ENCODE measurements at places on chromosomes 3 and 15.

DNA sequence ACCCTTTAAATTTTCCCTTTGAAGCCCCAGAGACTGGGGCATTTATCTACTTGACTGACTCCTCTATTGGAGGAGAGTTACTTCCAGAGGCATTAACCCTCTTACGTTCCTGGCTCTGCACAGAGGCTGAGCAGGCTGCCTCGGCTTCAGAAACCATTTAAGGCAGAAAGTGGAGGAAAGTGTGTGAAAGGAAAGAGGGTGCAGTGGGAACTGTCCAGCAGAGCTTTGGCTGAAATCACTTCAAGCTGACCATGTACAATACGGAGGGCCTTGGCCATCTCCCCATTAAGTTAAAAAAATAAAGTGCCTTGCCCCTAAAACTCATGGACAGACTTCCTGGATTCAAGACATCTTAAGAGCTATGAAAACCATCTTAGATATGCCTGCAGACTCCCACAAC is 238.7 kb downstream of the SV2B start:
- DNase-seq, result no peak

- DNase-seq, result no peak
Measured at GRCh38 chr3:5035113-5035512, 55.9 kb downstream of the BHLHE40 start.

DNA sequence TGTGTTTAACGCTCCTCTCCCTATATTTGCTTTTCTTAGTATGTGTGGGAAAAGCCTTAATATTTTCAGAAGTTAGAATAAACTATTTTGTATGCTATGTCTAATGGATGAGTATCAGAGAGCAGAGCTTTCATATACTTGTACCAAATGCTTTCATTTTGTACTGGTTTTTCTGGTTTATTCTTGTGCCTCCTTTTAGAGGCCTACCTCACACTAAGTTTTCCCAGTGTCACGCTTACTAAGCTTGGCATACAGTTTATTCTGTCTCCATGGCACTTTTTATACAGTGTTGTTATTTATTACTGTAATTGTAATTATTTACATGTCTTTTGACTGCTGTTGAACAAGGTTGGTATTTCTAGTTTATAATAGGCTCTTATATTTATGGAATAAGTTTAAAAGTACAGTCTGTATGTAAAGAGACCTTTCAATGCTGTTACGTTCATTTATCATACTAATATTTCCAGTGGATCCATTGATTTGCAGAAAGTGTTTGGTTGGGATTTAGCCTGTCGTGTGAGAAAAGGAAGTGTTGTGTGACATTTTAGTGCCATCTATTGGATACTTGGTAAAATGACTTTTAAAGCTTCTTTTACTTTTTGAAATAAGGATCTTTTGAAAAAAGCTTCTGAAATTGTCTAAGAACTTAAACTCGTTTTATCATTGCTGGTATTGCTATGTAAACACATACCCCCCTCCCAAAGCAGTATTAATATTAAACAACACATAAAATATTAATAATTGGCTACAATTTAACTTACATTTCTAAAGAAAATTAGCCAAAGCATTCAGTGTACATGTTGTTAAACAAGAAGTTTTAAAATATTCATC is 5.2 kb upstream of the EBLN2 start:
- DNase-seq, result no peak

- no peak for DNase-seq
Measured at GRCh38 chr3:23575697-23576096, 230.1 kb upstream of the UBE2E1 start.

GRCh38 chr3:177150970-177151627 is 46.2 kb downstream of the TBL1XR1 start:
- DNase-seq, result no peak

GRCh38 chr3:17050071-17050470 is 165.3 kb downstream of the PLCL2 start:
- no peak for DNase-seq

DNA sequence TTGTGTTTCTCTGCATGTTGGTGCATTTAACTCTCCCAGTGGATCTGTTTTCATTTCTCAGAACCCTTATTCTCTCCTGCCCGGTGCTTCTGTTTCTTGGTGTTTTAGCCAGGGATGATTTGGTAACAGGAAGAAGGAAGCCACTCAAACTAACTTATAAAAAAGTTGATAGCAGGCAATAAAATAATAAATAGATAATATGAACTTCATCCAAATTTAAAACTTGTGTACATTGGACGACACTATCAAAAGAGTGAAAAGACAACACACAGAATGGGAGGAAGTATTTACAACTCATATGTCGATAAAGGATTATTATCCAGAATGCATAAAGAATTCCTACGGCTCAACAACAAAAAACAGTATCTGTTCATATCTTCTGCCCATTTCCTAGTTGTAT is 37.3 kb upstream of the CHRNA7 start:
- DNase-seq, result no peak

DNA sequence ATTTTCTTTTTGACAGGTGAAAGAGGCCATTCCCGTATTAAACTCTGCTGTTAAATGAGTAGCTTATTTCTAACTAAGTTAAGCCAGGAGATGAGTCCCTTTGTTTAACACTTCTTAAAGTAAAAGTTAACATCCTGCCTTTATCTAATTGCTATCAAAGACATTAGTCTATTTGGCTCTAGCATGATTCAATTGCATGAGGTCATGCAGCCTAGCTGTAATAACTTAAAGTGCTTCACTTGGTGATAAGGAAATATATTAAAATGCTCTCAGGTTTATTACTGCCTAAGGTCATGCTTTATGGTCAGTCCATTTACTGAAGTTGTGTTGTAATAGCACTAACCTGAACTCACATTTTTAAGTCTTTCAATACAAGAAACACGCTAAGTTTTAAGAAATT is 82.3 kb upstream of the MLF1 start:
- no peak for DNase-seq

DNA sequence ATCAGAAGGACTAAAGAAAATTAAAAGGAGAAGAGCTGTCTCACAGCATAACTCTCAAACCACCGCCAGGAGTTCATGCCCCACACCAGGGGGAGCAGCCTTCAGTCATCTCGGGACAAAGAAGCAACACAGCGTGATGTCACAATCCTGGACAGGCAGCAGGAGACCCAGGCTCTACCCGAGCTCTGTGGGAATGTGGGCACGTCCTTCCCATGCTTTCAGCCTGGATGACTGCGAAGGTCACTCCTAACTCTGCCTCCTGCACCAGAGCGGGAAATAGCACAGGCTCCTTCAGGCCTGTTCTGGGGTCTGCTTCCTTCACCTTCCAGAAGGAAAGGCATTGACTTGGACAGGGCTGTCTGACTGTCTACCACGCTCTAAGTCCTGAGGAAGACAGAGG is 31.3 kb downstream of the NOX5 start:
- DNase-seq, result no peak

DNA sequence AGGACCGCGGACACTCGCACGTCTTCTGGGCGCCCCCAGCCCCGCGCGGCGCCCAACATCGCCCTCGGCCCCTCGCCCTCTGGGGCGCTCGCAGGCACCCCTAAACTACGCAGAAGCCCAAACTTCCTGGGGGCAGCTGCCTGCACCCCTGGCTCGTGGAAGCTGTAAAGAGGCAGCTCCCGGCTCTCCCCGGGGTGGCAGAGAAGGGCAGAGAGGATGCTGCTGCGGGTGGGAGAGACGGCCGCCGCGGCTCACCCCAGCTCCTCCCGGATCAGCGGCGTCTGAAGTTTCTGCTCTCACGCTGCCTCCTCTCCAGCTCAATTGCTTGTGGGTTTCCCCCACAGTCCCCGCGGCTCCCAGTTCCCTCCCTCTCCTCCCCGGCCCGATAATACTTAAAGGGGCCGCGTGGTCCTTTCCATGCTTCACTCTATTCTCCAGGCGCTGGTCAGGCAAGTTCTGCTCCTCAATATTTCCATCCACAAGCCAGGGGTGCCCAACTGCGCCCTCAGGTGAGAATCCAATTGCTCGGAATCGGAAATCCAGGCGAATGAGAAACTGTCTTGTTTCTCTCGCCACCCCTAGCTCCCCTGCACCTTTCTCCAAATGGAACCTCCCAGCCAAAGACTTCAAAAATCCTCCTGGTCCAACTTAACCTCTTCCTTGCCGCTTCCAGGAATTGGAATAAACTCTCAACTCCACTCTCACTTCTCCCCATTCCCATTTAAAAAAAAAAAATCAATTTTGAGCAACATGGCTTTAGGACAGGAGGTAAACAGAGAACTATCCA is 748.5 kb downstream of the ROBO1 start:
- DNase-seq, result no peak

- no peak for DNase-seq
Measured at GRCh38 chr3:171704002-171704401, 106.3 kb downstream of the PLD1 start.

DNA sequence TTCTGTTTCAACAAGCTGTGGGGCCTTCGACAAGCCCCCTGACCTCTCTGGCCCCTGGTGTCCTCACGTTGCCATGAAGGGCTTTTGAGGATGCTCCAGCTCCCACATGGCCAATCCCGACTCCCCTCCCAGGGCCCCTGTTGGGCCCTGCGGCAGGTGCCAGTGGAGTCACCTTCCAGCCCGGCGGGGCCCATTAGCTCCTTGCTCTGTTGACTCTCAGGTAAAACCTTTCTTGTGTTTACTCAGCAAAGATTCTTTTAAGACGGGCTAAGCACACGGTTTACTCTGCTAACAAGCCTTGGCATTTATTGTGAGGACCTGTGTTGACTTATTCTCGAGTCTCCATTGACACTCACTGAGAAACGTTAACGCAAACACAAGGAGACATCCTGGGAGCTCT is 15.0 kb downstream of the RPLP1 start:
- DNase-seq, result no peak

GRCh38 chr3:70979983-70980645 is 603.4 kb downstream of the FOXP1 start:
- no peak for DNase-seq

DNA sequence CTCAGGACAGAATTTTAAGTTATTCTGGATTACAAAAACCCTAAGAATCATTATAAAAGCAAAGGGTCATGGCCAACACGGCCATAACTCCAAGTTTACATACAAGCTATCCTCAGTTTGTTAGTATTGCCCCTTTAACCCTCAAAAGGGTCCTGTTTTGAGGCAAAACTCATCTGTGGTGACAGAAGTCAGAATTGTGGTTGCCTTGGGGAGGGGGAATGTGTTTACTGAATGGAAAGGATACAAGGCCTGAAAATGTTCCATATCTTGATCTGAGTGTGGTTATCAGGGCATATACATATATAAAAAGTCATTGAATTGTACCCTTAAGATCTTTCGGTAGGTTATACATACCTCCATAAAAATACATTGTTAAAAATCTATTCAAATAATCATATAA is 2.1 kb downstream of the SFMBT1 start:
- no peak for DNase-seq

DNA sequence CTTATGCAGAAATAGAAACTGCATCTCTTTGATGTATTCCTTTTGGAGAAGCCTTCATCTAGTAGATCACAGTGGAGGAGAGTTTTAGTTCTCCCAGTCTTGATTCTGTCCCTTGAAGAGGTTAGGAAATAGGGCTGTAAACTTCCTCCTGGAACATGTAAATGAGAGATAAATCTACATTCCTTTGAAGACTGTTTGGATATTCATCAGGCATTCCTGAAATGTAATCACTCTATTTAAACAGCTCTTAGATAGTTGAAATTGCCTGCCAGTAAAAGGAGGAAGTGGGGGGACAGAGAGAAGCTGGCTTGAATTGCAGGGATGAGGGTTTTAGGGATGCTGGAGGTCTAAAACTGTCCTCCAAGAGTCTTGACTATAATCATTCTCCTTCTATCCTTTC is 254.3 kb upstream of the LRRC3B start:
- DNase-seq, result no peak

- DNase-seq, result no peak
Measured at GRCh38 chr3:111333642-111334041, 208.4 kb upstream of the CD96 start.

- no peak for DNase-seq
Measured at GRCh38 chr3:65231544-65231943, 543.7 kb upstream of the ADAMTS9 start.

GRCh38 chr15:29568840-29569532 is 253.3 kb downstream of the TJP1 start:
- DNase-seq, result no peak

DNA sequence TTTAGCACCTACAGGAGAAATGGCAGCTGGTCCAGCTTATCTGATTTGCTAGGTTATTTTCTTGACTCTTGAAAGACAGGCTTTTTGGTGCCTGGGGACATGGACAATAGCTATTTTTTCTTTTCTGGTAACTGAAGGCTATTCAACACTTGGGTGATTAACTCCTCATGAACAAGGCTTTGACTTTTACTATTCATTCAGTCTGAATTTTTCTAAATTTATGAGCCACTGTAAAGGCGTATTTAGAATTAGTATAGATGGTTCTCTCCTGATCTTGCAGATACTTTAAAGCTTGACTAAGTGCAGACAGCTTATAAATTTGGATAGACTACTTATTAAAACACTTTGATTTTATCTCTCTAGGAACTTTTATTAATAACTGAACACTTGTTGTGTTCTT is 18.4 kb upstream of the GFM1 start:
- DNase-seq, result no peak

DNA sequence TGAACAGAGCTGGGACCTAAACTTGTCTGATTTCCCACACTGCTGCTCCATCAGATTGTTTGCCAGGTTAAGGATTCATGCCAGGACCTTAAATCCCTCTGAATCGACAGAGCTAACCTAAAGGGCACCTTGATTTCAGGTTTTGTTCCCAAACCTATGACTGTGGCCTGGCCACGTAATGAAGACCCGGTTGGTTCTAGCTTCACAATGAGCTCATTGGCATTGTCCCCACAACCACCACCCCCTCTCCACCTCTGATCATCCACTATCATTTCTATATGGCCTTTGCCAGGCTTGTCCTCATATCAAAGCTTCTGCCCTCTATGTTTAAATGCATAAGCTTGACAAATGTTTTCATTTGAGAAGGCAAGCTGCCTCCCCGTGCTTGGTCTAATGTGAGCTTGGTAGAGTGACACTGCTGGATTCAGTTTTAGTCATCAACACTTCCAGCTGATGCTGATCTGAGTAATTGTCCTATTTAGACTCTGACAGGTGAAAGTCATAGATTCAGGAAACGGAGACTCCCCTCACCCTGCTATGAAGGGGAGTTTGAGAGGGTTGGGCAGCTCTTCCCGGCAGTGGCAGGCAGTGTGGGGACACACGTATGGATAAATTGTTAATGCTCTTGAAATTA is 407.1 kb upstream of the CFAP20DC start:
- DNase-seq, result no peak

DNA sequence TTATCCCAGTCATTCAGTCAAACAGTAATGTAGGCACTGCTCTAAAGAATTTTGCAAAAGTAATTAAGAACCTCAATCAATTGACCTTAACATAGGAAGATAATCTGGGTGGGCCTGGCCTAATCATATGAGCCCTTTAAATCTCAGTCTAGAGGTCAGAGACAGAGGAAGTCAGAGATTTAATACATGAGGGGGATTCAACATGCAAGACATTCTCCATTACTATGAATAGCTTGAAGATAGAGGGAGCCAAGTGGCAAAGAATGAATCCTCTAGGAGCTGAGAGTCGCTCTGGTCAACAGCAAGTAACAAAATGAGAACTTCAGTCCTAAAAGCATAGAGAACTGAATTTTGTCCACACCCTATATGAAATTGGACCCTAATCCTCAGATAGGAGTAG is 39.0 kb upstream of the MBNL1 start:
- no peak for DNase-seq

GRCh38 chr3:139491966-139492365 is 15.7 kb upstream of the RBP2 start:
- no peak for DNase-seq
